Right ventricle myocardium inferior (tissue), 1 donor: ENCODE measurements at places on chromosomes 1 and 21. TPM values are rescaled to one million over a fixed set of nuclear protein-coding genes. Genes with fewer than 3 reads are reported as not detected.

The EIF2D gene
- 26.0 TPM for total RNA-seq

The SPRR1A gene
- total RNA-seq = not detected

The GSTM2 gene
- total RNA-seq = 77.4 TPM

The ITLN1 gene
- total RNA-seq = 9.2 TPM

- DNase-seq = no peak
These were observed 2.0 kb downstream of the CR1 start for GRCh38 chr1:207497941-207498340.

- DNase-seq = no peak
These were observed 23.5 kb downstream of the SUCO start for GRCh38 chr1:172556461-172556860.

DNA sequence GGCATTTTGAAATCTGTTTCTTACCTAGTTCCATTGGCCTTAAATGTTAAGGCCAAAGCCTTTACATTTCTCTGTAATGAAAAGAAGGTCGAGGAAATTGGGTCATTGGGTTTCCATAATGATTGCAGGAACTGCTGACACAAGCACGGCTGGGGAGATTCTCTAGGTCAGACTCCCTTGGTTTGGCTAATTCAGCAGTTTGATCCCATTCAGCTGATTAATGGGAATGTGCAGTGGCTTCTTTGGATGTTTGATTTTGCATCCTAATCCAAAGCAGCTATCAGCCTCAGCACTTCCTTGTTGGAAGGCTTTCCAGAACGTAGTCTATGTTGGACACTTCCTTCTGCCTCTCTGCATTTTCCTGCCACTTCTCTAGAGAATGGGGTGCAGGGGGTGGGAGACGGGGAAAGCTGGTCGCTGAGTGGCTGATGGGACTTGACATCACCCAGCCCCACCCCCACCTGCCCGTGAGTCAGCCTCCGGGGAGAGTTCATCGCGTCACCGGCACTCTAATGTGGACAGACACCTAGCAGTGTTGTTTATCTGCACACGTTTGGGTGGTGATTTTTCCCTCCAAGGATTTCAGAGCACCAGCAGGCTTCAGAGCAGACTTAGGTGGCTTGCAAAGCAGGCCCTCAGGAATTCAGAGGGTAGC is 5.4 kb downstream of the PSEN2 start:
- DNase-seq = no peak

- DNase-seq = no peak
These were observed 1719.5 kb downstream of the MRPL39 start for GRCh38 chr21:23887725-23888306.

- no peak for DNase-seq
These were observed 111.0 kb downstream of the KCNJ6 start for GRCh38 chr21:37805266-37805665.

DNA sequence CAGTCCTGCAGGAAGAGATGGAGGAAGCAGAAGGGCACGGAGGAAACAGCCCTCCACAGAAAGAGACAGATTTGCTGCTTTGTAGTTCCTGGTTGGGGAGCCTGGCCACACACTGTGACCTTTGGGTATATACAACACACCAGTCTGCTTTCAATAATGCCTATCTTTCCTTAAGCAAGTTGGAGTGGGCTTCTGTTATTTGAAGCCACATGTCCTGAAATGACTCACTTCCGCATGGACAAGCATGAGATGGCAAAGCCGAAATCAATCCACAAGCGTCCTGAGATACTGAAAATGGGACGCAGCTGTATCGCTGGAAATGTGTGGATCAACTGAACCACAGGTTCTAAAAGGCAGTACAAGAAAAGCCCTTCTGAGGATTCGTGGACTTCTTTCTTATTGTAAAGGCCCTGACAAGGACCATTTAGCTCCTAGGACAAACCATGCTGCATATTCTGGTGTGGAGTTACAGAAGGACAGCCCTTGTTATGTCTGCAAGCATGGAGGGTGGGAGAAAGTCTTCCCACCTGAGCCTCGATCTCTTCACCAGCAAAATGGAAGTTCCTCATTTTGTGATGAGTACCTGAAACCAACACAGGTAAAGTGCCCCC is 22.7 kb upstream of the FHAD1 start:
- no peak for DNase-seq

GRCh38 chr1:13723810-13724209 is 23.8 kb downstream of the PRDM2 start:
- no peak for DNase-seq
